ENCODE measurements at places on chromosomes 5 and 9. TPM values are rescaled to one million over a fixed set of nuclear protein-coding genes. Genes with fewer than 3 reads are reported as not detected.

Gene PPP1R26
- 15.6 TPM for total RNA-seq

Gene PCDHGA11
- 20.6 TPM for total RNA-seq

Gene MIGA2
- total RNA-seq = 34.1 TPM

Gene PCDHA9
- 0.07 TPM for total RNA-seq

Gene LCN6
- not detected for total RNA-seq

Gene SLC36A3
- not detected for total RNA-seq

Gene ERGIC1
- total RNA-seq = 200 TPM

Gene IFNA2
- total RNA-seq = not detected

Gene PCDH1
- 6.3 TPM for total RNA-seq

Gene PLCXD3
- 1.7 TPM for total RNA-seq

Gene RAB3C
- total RNA-seq = not detected

Gene GABBR2
- 0.46 TPM for total RNA-seq

Gene LMNB1
- total RNA-seq = 7.0 TPM

Gene CARD6
- 13.0 TPM for total RNA-seq

Gene OTP
- total RNA-seq = not detected

Gene PCDHGC4
- total RNA-seq = 4.2 TPM

Gene QSOX2
- total RNA-seq = 15.8 TPM

Gene IL31RA
- 0.76 TPM for total RNA-seq

Gene CNTNAP3B
- 13.3 TPM for total RNA-seq

Gene GDA
- total RNA-seq = not detected

Gene IFNE
- 10.4 TPM for total RNA-seq

Gene PCDHA12
- total RNA-seq = 0.33 TPM

Gene ZNF454
- 1.9 TPM for total RNA-seq

Gene RNF183
- total RNA-seq = not detected

Gene TRIP13
- 6.4 TPM for total RNA-seq

Gene FAM169A
- 0.13 TPM for total RNA-seq

Gene MPDZ
- total RNA-seq = 83.3 TPM

Gene ABITRAM
- total RNA-seq = 5.2 TPM

Gene DMRTA1
- 0.66 TPM for total RNA-seq

Gene PCDHGC5
- 7.3 TPM for total RNA-seq

Gene HMMR
- total RNA-seq = 12.8 TPM

Gene LRRC19
- not detected for total RNA-seq

Gene SLC6A3
- not detected for total RNA-seq

Data from smooth muscle cell of the pulmonary artery (primary cell).